ENCODE measurements at places on chromosomes 2 and 18. TPM values are rescaled to one million over a fixed set of nuclear protein-coding genes. Genes with fewer than 3 reads are reported as not detected.
A peak's percentile ranks its signal among the peaks of the same experiment; 100 is the strongest.

DNA sequence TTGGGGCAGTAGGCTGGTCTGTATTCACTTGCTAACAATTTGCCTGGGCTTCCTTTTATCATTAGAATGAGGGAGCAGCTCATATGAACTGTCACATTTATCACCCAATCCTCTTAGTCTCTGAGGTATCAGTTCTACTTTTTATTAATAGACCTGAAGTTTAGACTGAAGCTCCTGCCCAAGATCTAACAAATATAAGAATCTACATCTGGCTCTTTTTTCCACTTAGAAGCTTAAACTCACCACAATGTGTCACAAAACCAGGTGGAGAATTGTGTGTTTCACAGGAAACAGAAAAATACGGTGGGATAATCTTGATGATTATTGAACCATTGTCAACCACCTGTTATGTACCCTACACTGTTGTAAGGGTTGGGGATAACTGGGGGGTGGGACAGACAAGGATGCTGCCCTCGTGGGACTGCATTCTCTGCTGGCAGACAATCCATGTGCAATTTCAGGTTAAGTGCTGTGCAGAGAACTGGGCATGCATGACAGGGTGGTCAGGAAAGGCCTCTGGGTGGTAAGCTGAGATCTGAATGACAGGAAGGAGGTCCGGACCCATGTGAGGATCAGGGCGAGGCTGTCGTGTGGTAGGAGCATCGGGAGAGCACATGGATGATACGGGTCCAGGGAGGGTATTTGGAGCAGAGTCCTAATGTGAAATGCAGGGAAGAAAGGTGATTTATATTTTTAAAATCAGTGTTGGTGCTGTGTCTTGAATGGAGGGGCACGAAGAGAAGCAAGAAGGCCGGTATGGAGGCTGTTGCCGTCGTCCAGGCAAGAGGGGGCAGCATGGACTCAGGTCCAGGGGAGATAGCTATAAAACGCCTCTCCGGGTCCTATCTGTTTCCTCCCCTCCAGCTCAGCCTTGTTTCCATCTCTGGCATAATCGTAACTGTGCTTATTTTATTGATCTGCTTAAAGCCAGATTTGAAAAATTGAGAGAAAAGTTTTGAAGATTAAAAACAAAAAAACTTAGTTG lies 17.6 kb downstream of the MYL12B start:
- no peak overlapping the region for H3K27ac ChIP-seq
- H3K4me3 ChIP-seq, result no peak overlapping the region
- no peaks in the 10 kb centered on the region for H3K27me3 ChIP-seq
- H3K4me1 ChIP-seq, result no peaks in the 10 kb centered on the region

DNA sequence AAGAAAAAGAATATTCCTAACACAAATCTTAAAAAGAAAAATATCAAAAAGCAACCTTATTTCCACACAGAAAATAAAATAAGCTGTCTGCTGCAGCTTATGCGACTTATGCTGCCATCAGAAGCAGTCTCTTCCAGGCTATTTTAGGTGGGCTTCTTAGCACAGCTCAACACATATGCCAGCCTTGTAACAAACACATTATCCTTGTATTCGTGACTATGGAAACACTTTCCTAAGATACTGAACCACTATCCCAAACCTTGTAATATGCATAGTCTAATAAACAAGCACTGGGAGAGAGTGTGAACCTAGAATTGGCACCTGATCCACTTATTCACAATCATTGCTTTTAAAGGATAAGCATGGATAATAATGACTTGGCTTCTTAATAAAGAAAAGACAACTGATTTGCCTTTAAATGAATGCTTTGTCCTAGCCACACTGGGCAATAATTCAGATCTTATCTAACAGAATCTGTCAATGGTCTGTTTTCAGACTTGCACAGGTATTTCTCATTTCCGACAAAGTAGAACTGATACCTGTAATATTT lies 40.0 kb upstream of the RNU4ATAC start:
- H3K4me3 ChIP-seq, result no peak overlapping the region
- H3K27ac ChIP-seq, result no peak overlapping the region
- H3K36me3 ChIP-seq, result no peaks in the 10 kb centered on the region
- no peak for DNase-seq

The LIMS3 gene
- 2.0 TPM for total RNA-seq

The PPIG gene
- total RNA-seq, result 71.0 TPM

GRCh38 chr2:8847400-8847799 lies 10.0 kb upstream of the KIDINS220 start:
- no peaks in the 10 kb centered on the region for H3K27me3 ChIP-seq
- H3K4me1 ChIP-seq, result no peaks in the 10 kb centered on the region
- no peak for DNase-seq

The DNAJC5G gene
- 1.4 TPM for total RNA-seq

The CCBE1 gene
- 4.4 TPM for total RNA-seq

The PID1 gene
- total RNA-seq, result 3.3 TPM

DNA sequence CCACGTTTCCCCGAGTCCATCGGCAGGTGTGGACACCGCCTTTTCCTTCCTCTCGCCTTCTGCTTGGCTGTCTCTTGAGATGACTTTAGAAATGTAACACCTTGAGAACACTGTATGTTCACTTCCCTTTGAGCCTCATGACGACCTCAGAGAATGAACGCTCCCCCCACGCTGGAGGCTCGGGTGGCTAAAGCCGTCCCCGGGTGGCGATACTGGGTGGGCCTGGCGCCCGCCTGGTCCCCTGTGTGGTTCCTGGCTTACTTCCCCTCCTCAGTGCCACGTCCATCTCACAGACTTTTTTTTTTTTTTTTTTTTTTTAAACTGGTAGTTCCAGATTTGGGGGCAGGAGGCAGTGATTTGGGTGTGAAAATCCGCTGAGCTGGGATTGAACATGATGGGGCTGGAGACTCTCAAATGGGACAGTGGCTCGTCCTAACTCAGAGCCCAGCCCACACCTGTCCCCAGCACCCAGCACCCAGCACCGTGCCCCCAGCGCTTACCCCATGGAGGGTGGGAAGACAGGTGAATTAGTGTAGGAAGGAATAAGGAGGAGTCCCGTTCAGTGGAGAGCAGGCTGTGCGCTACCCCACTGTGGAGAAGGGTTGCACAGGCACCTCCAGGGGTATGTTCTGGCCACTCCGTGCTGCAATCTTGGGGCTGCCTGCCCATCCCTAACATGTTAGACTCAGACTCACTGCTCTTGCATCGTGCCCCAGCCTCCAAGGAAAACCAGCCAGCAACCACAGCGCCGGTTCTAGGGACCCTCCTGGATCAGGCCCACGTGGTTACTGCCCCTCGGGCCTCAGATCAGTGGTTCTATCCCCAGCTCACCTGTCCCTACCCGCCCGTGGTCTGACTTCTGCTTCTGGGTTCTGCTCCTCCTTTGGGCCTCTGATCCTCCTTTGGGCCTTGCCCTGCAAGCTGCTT lies 174.0 kb downstream of the ASB1 start:
- no peak overlapping the region for H3K27ac ChIP-seq
- H3K36me3 ChIP-seq, result no peaks in the 10 kb centered on the region
- no peak for DNase-seq
- no peaks in the 10 kb centered on the region for H3K4me1 ChIP-seq

GRCh38 chr18:4762330-4762729 lies 307.2 kb upstream of the DLGAP1 start:
- no peak overlapping the region for H3K4me3 ChIP-seq
- DNase-seq, result no peak
- no peak overlapping the region for H3K27ac ChIP-seq
- no peaks in the 10 kb centered on the region for H3K36me3 ChIP-seq

The SYT4 gene
- 9.7 TPM for total RNA-seq

DNA sequence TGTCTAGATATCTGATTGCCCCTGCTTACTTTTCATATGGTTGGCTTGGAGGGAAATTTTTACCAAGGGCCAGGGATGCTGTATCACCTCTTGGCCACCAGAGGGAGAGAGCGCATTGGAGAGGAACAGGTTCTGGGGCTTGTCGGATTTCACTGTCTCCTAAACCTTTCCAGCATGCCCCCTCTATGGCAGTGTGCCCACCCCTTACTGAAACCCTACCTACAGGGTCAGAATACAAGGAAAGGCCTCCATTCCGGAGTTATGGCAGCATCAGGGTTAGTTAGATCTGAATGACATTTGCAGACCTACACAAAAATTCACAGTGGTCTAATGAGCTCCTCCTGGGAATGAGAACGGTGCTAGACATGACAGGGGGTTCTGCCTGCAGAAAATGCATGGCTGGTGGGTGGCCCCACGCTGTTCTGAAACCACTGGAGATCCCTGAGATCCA lies 5.8 kb downstream of the SLC14A2 start:
- no peaks in the 10 kb centered on the region for H3K4me1 ChIP-seq
- peak; percentile 56 for DNase-seq
- no peak overlapping the region for H3K4me3 ChIP-seq
- H3K36me3 ChIP-seq, result no peaks in the 10 kb centered on the region

The RAD51AP2 gene
- 0.08 TPM for total RNA-seq

- H3K27me3 ChIP-seq, result peaks cover 25% of the 10 kb centered on the region
- no peak overlapping the region for H3K27ac ChIP-seq
- no peak overlapping the region for H3K4me3 ChIP-seq
- no peaks in the 10 kb centered on the region for H3K36me3 ChIP-seq
These were observed 32.8 kb upstream of the TNS1 start for GRCh38 chr2:218035463-218036100.

The SPP2 gene
- not detected for total RNA-seq

DNA sequence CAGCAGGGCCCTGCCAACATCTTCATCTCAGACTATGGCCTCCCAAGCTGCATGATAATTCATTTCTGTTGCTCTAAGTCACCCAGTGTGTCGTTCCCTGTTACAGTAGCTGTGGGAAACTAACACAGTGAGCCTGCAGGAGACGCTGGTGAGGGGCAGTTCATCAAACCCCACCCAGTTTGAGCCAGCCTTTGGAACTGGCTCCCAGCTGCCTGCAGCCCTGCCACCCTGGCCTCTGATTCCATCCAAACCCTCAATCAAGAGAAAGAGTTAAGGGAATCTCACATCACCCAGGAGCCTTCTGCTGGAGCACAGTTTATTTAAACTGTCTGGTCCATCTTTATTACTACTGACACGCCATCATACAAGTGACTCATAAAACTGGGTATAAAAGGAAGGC lies 64.9 kb upstream of the ZCCHC2 start:
- no peak overlapping the region for H3K4me3 ChIP-seq
- no peaks in the 10 kb centered on the region for H3K4me1 ChIP-seq
- DNase-seq, result no peak
- no peaks in the 10 kb centered on the region for H3K36me3 ChIP-seq

- DNase-seq, result no peak
- H3K4me3 ChIP-seq, result no peak overlapping the region
- no peaks in the 10 kb centered on the region for H3K4me1 ChIP-seq
- no peaks in the 10 kb centered on the region for H3K36me3 ChIP-seq
These were observed 826.7 kb upstream of the ACVR2A start for GRCh38 chr2:147017951-147018645.

DNA sequence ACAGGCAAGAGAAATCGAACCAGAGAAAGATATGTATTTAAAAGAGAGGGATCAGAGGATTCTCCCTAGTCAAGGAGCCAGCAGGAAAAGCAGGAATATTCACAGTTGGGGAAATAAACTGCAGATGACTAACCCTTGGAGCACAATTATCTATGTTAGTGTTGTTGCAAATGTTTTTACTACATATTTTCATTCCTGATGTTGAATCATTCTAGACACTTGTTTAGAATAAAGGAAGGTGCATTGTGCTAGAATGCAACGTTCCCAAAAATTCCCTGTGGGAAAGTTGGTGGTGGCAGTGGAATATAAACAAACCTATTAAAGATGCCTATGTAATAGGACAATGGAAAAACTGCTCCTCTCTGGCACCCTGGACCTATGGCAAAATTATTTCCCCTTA lies 63.3 kb downstream of the DTNA start:
- no peak overlapping the region for H3K4me3 ChIP-seq
- no peaks in the 10 kb centered on the region for H3K4me1 ChIP-seq
- no peaks in the 10 kb centered on the region for H3K27me3 ChIP-seq

The ALK gene
- 0.09 TPM for total RNA-seq

GRCh38 chr18:11980494-11981191 lies 664 bp upstream of the IMPA2 start:
- H3K4me1 ChIP-seq, result peaks cover 8% of the 10 kb centered on the region
- no peaks in the 10 kb centered on the region for H3K36me3 ChIP-seq
- peak overlapping the region; percentile 46 for H3K4me3 ChIP-seq
- H3K27me3 ChIP-seq, result no peaks in the 10 kb centered on the region
- DNase-seq, result peak; percentile 99

GRCh38 chr18:6811816-6812215 lies 82.3 kb downstream of the ARHGAP28 start:
- DNase-seq, result no peak
- H3K36me3 ChIP-seq, result no peaks in the 10 kb centered on the region
- H3K27ac ChIP-seq, result no peak overlapping the region
- H3K4me3 ChIP-seq, result no peak overlapping the region
- H3K4me1 ChIP-seq, result no peaks in the 10 kb centered on the region

- no peak overlapping the region for H3K27ac ChIP-seq
- no peaks in the 10 kb centered on the region for H3K36me3 ChIP-seq
- no peaks in the 10 kb centered on the region for H3K27me3 ChIP-seq
- no peak overlapping the region for H3K4me3 ChIP-seq
- H3K4me1 ChIP-seq, result no peaks in the 10 kb centered on the region
These were observed 185.3 kb downstream of the ANKRD30B start for GRCh38 chr18:14933049-14933851.

DNA sequence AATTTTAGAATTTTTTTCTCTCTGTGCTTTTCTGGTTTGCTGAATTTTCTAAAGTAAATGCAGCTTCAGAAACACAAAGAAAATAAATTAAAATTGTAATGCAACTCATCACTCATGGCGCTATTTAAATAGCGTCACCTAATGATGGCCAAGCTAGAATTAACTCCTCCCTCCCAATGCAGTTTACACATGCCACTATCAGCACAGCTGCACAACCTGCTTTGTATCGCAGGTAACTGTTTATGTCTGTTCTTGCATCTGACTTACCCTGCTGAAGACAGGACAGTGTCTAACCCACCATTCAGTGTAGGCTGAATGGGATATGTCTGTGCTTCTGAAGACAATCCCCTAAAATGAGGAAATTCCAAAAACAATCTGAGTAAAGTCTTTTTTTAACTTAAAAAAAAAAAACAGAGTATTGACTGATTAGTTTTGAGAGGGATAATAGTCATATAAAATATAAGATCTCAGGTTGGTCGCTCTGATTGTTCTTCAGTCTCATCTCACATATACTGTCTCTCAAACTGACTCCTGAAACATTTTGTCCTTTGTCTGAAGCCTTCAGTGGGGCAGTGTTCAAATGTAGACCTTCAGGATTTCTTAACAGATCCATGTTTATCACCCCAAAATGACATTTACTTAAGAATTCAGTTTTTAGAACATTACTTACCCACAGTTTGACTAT lies 271.4 kb downstream of the ZEB2 start:
- H3K36me3 ChIP-seq, result no peaks in the 10 kb centered on the region
- no peak overlapping the region for H3K4me3 ChIP-seq
- DNase-seq, result no peak
- no peaks in the 10 kb centered on the region for H3K4me1 ChIP-seq
- H3K27me3 ChIP-seq, result no peaks in the 10 kb centered on the region

- no peaks in the 10 kb centered on the region for H3K27me3 ChIP-seq
- no peak overlapping the region for H3K4me3 ChIP-seq
- no peak for DNase-seq
- H3K4me1 ChIP-seq, result no peaks in the 10 kb centered on the region
- H3K27ac ChIP-seq, result no peak overlapping the region
These were observed 39.9 kb downstream of the CENPO start for GRCh38 chr2:24832931-24833701.

- no peaks in the 10 kb centered on the region for H3K27me3 ChIP-seq
- H3K4me1 ChIP-seq, result peaks cover 8% of the 10 kb centered on the region
- no peak overlapping the region for H3K4me3 ChIP-seq
- DNase-seq, result no peak
- H3K36me3 ChIP-seq, result no peaks in the 10 kb centered on the region
These were observed 66.5 kb upstream of the RBM44 start for GRCh38 chr2:237732070-237732469.

GRCh38 chr2:58032764-58033080 lies 13.9 kb upstream of the VRK2 start:
- H3K27ac ChIP-seq, result no peak overlapping the region
- DNase-seq, result no peak
- H3K36me3 ChIP-seq, result no peaks in the 10 kb centered on the region
- H3K27me3 ChIP-seq, result no peaks in the 10 kb centered on the region
- no peak overlapping the region for H3K4me3 ChIP-seq
